ENCODE measurements at places on chromosomes 12 and 14.

DNA sequence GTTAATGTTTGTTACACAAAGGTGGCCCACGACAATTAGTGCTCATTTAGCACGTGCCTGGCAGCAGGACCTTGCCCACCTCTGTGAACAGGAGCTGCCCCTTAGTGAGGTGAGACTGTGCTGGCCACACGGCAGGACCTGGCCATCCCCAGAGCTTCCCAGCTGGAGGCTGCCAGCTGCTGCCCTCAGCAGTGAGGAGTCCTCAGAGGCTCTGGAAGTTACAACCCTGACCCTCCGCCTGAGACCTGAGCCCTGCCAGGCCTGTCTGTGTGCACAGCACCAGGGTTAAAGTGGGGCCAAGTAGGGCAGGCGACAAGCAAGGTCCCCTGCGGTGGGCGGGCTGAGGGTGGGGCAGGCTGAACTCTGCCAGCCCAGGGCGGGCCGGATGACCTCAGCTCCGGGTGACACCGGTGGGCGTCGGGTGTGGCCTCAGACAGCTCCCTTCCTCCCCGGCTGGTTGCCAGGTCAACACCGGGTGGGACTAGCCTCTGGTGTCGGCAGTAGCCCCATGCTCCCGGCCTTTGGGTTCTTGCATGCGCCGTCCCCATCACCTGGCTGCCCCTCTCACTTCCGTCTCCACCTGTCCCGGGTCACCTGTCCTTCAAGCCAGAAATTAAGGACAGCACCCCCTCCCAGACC is 9.2 kb upstream of the LBHD2 start:
- DNase-seq = no peak

- no peak for DNase-seq
Observed at GRCh38 chr12:20507056-20507455, 138.7 kb downstream of the PDE3A start.

DNA sequence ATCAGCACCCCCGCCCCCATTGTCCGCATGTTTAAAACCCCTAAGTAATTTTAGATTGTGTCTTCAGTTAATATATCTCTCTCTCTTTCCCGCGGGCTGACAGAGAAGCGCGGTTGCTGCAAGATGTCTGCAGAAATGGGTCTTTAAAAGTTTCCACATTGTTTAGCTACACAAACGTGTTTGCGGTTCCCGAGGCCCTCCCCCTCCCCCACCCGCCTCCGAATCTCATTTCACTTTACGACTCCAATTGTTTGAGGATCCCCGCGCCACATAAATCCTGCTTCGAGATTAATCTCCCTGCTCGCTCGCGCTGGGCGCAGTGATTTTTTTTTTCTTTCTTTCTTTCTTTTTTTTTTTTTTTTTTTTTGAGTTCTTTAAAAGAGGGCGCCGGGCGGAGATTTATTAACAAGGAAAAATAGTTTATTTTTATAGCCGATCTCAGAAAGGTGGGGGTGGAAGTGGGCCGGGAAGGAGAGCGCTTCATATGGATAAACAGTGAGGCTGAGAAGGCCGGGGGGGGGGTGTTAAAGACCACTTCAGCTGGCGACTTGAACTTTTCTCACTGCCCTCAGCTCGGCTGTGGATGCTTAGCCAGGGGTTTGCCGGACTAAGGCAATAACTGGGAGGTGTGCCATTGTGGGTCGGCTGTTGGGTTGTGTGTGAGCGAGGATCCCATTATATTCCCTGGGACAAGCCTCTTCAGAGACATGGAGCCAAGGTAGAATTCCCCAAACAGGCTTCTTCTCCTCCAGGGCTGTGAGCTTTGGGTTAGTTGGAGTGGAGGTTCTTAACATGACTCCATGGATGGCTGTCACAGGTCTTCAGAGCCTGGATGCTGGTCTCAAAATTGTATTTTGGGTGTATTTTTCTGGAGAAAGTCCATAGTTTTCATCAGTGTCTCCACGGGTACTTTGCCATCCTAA is 39.7 kb upstream of the TBX5 start:
- DNase-seq = no peak

- DNase-seq = no peak
Observed at GRCh38 chr12:50314636-50315312, 31.5 kb upstream of the LIMA1 start.

DNA sequence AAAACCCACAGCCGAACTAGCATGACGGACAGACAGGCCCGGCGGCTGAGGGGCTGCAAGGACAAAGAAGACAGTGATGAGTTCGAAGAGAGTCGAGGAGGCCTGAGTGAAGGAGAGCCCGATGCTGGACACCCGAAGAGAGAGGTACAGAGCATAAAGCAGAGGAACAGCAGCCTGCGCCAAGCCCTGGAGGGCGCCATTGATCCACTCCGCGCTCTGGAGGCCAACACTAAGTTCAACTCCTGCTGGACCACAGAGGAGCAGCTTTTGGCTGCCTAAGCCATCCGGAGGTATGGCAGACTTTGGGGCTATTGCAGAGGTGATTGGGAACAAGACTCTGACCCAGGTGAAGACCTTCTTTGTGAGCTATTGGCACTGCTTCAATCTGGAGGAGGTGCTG is 7.8 kb upstream of the PLXNC1 start:
- peak; percentile 36 for DNase-seq

DNA sequence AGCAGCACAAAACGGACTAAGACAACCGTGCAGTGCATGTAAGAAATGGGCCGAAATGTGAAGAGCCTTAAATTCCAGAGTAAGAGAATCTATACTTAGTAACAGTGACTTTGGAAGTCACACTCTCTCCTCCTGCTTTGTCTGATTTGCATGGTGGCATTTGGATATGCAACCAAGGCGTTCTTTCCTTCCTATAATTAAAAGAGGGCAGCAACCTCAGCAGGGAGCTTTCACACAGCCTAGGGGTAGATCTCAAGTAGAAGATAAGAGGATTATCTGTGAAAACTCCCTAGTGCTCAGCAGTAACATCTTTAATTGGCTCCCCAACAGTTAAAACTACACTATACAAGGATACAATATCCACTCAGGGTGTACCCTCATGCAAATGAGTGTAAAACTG is 16.5 kb downstream of the GMFB start:
- no peak for DNase-seq

DNA sequence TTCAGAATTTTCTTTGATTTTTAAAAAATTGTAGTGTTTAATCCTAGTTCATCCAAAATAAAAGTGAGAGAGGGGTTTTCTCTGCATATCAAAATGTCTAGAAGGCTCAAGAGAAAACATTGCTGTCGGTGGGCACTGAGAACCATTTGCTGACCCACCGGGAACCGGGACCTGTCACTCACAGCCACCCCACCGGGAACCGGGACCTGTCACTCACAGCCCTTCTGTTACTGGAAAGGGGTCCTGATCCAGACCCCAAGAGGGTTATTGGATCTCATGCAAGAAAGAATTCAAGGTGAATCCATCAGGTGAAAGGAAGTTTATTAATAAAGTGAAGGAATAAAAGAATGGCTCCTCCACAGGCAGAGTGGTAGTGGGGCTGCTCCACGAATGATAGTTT is 106.0 kb upstream of the SFSWAP start:
- DNase-seq = no peak

DNA sequence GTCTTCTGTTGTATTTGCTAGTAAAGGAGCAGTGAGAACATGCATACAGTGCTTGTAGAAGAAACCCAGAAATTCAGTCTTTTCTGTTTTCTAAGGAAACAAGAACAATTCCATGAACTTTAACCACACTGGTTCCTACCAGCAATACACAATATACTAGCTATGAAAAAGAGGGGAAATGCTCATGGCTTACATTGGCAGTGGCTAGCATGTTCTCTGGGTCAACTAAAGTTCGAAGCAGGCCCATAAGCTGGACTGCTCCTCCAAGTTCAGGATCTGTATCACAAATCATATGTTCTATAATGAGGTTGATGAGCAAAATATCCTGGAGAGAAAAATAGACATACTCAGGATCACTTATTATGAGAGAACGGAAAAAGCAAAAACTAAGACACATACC is 37.1 kb downstream of the PPP4R3A start:
- DNase-seq = no peak

DNA sequence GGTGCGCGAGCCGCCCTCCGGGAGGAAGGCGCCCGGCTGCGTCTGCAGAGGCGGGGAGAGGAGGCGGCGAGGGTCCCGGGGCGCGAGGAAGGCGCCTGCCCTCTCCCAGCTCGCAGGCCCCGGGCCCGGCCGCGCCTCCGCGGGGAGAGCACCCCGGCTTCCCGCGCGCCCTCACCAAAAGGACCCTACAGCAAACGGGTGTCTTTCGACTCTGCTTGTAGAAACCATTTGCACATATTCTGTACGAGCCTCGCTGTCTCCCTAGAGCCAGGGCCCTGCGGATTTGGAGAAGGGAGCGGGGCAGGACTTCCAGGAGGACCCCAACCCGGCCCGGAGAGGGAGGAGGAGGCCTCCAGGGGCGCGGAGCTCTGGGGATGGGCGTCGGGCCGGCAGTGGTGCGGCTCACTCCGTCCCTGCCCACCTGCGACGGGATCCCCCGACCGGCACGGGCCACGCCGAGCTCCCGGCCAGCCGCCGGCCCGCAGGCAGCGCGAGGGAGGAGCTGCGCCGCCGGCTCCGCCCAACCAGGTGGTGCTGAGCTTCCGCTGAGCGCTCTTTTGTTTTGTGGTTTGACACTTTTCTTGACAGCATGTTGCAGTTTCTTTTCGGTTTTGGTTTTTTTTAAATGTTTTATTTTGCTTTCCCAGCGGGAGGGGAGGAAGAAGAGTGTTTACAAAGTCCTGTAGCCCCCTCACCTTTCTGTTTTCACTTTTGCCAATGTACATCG is 103.3 kb upstream of the FKBP4 start:
- peak; percentile 37 for DNase-seq

GRCh38 chr12:12803186-12803585 is 10.0 kb upstream of the DDX47 start:
- no peak for DNase-seq

DNA sequence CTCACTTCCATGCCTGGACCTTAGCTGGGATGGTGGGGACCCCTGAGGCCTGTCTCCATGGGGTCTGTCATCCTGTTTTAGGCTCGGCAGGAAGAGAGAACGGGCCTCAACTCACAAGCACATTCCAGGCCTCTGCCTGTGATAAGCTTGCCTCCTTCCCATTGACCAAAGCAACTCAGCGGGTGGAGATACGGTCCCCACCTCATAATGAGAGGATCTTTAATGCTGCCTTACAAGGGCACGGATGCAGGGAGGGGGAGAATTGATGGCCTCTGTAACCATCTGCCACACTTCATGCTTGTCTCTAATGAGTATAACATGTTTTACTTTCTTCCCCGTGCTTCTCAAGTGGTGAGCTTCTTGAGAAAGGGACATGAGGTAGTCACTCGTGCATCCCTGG is 50.0 kb downstream of the GLT1D1 start:
- DNase-seq = no peak
